ENCODE measurements at places on chromosomes 1 and 21. TPM values are rescaled to one million over a fixed set of nuclear protein-coding genes. Genes with fewer than 3 reads are reported as not detected.

DNA sequence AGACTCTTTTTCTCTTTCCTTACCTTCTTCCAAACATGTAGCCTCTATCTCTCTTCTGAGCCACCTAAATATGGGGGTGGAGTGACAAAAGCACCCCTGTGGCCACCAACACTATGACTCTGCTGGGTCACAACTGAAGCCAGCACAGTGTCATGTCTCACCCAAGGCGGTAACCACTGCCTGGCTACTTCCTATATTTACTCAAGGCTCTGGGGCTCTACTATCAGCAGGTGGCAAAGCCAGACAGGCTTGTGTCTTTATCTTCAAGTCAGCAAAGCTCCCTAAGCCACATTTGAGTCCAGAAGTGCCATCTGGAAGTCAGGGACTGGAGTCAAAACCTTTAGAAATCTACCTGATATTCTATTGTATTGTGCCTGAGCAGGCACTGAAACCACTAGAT lies 1515.2 kb downstream of the PLA2G4A start:
- H3K4me1 ChIP-seq, result no peaks in the 10 kb centered on the region
- H3K4me3 ChIP-seq, result no peak overlapping the region
- DNase-seq, result no peak
- H3K27me3 ChIP-seq, result no peaks in the 10 kb centered on the region
- H3K36me3 ChIP-seq, result no peaks in the 10 kb centered on the region
- H3K27ac ChIP-seq, result no peak overlapping the region

- no peak overlapping the region for H3K27ac ChIP-seq
- no peaks in the 10 kb centered on the region for H3K36me3 ChIP-seq
- no peak overlapping the region for H3K4me3 ChIP-seq
- H3K27me3 ChIP-seq, result no peaks in the 10 kb centered on the region
- H3K4me1 ChIP-seq, result no peaks in the 10 kb centered on the region
Observed at GRCh38 chr1:3918966-3919611, 19.0 kb upstream of the C1orf174 start.

Gene LAMB3
- polyA plus RNA-seq, result 0.45 TPM

Gene KIF14
- 1.8 TPM for polyA plus RNA-seq

DNA sequence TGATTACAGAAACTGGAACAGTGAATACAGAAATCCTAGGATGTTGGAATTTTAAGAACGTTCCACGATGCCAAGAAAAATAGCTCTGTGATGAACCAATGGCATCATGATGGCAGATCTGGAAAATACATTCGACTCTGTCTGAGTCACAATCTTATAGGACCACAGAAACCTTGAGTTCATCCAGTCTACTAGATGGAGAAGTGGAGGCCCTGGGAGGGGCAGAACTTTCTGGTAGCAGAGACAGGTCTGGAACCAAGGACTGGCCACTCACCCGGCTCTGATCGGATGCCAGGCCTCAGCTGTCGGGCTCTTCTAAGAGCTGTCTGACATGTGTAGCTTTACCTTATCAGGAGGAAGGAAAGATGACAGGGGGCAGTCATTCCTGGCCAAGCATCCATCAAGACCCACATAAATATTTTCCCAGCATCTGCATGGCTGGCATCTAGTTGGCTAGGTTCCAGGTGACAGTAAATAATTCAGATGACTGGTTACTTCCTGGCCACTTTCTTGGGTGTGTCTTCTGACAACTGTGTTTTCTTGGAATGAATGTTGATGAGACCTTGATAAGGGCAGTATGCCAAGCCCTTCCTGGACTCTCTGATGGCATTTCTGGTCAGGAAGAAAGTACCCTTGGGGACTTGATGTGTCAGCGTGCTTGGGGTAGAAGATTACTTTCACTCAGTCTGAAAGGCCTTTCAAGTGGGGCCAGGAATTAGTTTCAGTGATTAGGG lies 72.6 kb upstream of the TRABD2B start:
- no peaks in the 10 kb centered on the region for H3K4me1 ChIP-seq
- no peak for DNase-seq
- H3K4me3 ChIP-seq, result no peak overlapping the region
- no peaks in the 10 kb centered on the region for H3K36me3 ChIP-seq

Gene BGLAP
- 3.2 TPM for polyA plus RNA-seq

GRCh38 chr21:45769294-45769693 lies 125.8 kb downstream of the PCBP3 start:
- H3K4me1 ChIP-seq, result no peaks in the 10 kb centered on the region
- H3K27me3 ChIP-seq, result no peaks in the 10 kb centered on the region
- no peaks in the 10 kb centered on the region for H3K36me3 ChIP-seq
- H3K27ac ChIP-seq, result no peak overlapping the region

Gene TBX19
- 1.8 TPM for polyA plus RNA-seq

DNA sequence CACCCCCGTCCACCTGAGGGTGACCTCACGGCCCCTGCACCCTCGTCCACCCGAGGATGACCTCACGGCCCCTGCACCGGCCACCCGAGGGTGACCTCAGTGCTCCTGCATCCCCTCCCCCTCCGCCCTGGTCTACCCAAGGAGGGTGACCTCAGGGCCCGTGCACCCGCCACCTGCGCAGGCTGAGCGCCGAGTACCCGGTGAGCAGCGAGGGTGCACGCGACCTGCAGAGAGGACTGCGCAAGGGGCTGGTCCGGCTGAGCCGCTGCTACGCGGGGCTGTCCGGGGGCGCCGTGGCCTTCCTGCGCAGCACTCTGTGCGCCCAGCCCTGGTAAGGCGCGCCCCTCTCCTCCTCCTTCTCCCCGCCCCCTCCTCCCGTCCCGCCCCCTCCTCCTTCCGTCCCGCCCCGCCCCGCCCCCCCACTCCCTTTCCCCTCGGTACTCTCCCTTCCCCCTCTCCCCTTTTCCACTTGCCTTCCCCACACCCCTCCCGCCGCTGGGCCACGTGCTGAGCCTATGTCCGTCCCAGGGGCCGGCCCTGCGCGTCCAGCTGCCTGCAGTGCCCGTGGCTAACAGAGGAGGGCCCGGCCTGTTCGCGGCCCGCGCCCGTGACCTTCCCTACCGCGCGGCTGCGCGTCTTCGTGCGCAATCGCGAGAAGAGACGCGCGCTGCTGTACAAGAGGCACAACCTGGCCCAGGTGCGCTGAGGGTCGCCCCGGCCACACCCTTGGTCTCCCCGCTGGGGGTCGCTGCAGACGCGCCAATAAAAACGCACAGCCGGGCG lies 28.4 kb downstream of the TRIM11 start:
- H3K4me1 ChIP-seq, result peaks cover 6% of the 10 kb centered on the region
- peaks cover 26% of the 10 kb centered on the region for H3K27me3 ChIP-seq
- H3K36me3 ChIP-seq, result no peaks in the 10 kb centered on the region
- no peak overlapping the region for H3K27ac ChIP-seq
- H3K4me3 ChIP-seq, result peak overlapping the region; percentile 69

DNA sequence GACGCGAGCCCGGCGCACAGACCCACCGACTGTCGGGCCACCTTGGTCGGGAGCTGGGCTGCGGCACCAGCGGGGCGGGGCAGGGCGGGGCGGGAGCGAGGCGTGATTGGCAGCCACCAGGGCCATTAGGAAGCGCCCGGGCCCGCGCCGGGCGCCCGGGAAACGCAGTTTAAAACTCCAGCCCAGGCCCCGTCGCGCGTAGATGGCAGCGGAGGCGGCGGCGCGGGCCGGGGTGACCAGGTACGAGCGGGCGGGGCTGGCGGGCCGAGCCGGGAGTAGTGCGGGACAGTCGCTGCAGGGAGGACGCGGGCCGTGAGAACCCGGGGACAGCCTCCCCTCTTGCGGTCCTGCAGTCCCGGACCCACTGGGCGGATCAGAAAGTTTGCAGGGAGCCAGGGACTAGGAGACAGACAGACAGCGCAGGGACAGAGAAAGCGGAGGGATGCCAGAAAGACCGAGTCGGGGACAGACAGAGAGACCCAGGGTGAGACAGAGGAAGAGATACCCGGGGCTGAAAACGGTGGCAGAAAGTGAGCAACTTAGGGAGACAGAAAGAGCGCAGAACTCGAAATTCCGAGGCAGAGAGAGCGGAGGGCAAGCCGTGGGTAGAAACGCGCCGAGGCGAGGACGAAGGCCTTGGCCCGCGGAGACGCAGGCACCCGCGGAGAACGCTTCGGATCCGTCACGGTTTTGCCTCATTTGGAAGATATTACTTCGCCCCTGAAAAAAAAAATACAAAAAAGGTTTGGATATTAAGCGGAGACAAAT lies at the start of gene DMBX1:
Gene DMBX1, plus strand, starts transcription at position 199 of the 768 bp plus-strand sequence. CDS start 17,175 bp downstream, outside the sequence.
- H3K4me3 ChIP-seq, result peak within 1 kb of the TSS; percentile 64
- no peaks in the 10 kb centered on the region for H3K36me3 ChIP-seq
- no peak within 1 kb of the TSS for H3K27ac ChIP-seq
- H3K4me1 ChIP-seq, result peaks cover 37% of the 10 kb centered on the region

GRCh38 chr1:32897082-32898049 lies 3.8 kb downstream of the TMEM54 start:
- DNase-seq, result no peak
- no peak overlapping the region for H3K4me3 ChIP-seq
- peaks cover 31% of the 10 kb centered on the region for H3K27me3 ChIP-seq

Gene DNAJC6
- polyA plus RNA-seq, result 1.6 TPM

Gene KRTAP21-2
- polyA plus RNA-seq, result not detected

- H3K27ac ChIP-seq, result peak overlapping the region; percentile 92
- peaks cover 54% of the 10 kb centered on the region for H3K4me1 ChIP-seq
- no peaks in the 10 kb centered on the region for H3K27me3 ChIP-seq
- DNase-seq, result no peak
Observed at GRCh38 chr1:19484338-19484797, 971 bp downstream of the CAPZB start.

GRCh38 chr21:31957631-31958030 lies 84.8 kb downstream of the HUNK start:
- DNase-seq, result no peak
- no peaks in the 10 kb centered on the region for H3K4me1 ChIP-seq
- H3K27me3 ChIP-seq, result no peaks in the 10 kb centered on the region
- no peak overlapping the region for H3K27ac ChIP-seq

DNA sequence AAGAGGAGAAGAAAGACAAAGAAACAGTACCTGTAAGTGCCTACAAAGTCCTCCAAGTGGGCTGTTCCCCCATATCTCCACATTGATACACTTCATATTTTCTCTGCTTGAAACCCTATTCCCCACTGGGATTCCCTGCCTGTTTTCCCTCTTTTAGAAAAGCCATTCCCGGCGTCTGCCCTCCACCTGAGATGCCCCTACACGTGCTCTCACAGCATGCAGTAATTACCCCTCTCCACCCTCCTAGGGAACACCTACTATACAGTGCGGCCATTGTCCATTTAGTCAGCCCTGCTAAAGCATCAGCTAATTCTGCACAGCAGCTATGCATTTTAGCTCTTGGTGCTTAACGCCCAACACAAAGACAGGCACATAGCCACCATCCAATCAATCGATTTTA lies 135.7 kb upstream of the TIAM1 start:
- H3K36me3 ChIP-seq, result no peaks in the 10 kb centered on the region
- no peak for DNase-seq
- H3K27me3 ChIP-seq, result no peaks in the 10 kb centered on the region
- H3K27ac ChIP-seq, result no peak overlapping the region

DNA sequence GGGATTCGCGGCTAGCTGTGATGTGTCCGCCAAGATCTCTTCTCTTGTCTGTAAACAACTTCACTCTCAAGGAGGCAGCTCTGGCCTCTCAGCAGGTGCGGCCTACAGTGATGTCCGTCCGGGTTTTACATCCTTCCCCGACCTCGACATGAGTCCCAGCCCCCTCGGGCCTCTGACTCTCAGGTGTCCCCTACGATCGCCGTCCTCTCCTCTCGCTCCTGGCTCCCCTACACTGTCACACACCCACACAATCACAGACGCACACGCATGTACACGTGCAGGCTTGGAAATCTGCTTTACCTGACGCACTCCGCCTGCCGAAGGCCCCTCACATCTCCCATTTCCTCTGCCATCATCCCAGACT lies 797 bp upstream of the RSPH1 start:
- H3K27ac ChIP-seq, result peak overlapping the region; percentile 87
- no peaks in the 10 kb centered on the region for H3K27me3 ChIP-seq
- peak overlapping the region; percentile 60 for H3K4me3 ChIP-seq
- H3K4me1 ChIP-seq, result peaks cover 4% of the 10 kb centered on the region
- no peaks in the 10 kb centered on the region for H3K36me3 ChIP-seq
- DNase-seq, result no peak

Gene HORMAD1
- not detected for polyA plus RNA-seq

Gene KCNN3
- 4.5 TPM for polyA plus RNA-seq

DNA sequence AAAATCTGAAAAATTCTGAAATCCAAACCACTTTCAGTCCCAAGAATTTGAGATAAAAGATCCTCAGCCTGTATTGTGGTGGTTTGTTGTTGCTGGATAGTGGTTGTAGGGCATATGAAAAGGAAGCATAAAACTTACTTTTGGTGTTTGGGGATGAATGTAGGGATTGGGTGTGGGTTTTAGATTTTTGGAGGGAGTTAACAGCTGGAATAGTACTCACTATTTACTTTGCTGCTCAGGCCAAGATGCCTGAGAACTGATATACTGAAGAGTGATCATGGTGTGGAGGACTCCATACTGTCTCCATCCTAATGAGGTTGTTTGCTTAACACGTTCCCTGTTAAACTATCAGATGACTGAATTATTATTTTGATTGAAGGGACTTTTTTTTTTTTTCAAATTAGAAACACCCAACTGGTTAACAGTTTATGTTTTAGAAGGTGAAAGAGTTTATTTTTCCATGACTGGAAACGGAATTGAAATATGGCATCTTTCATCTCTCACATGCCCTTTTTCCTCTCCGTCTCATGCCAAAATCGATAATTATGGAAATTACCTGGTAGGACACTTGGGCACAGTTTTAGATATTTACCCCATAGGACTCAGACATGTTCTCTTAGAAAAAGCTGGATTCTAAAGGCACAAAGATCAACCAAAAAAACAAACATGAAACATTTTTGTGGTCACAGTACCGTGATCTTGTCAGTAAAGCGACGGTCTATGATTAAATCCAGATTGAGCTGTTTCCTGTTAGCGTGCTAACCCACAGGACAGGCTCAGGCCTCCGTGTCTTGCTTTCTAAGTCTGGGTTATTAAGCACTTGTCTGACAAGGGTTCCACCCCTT lies 37.3 kb downstream of the RGL1 start:
- H3K27me3 ChIP-seq, result no peaks in the 10 kb centered on the region
- no peak overlapping the region for H3K27ac ChIP-seq
- no peak overlapping the region for H3K4me3 ChIP-seq
- no peaks in the 10 kb centered on the region for H3K36me3 ChIP-seq
- no peak for DNase-seq
- H3K4me1 ChIP-seq, result no peaks in the 10 kb centered on the region

DNA sequence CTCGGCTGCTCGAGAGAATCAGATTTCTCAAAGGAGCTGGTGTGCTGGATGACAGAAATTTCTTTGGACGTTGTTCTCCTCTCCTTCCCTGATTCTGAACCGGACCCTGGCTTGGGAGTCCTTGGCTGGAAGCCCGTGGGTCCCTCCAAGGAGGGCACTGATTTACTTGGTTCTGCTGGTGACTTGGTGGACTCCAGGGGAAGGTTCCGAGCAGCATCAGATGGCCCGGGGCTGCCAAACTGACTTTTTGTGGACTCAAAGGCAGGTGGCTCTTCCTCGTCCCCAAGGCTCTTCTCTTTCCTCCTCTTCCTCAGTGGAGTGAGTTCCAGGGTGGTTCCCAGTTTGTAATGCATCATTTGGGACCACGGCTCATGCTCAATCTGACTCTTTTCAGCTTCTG lies 97.9 kb upstream of the EDN2 start:
- no peak for DNase-seq
- H3K4me3 ChIP-seq, result no peak overlapping the region
- H3K27ac ChIP-seq, result no peak overlapping the region
- no peaks in the 10 kb centered on the region for H3K36me3 ChIP-seq
- no peaks in the 10 kb centered on the region for H3K27me3 ChIP-seq
- no peaks in the 10 kb centered on the region for H3K4me1 ChIP-seq
